Aorta (tissue), 5 donors: ENCODE measurements at places on chromosomes 5 and 9. TPM values are rescaled to one million over a fixed set of nuclear protein-coding genes. Genes with fewer than 3 reads are reported as not detected.
A peak's percentile ranks its signal among the peaks of the same experiment; 100 is the strongest.

PPP3R2 gene
- not detected for total RNA-seq

SPINK7 gene
- total RNA-seq = not detected

GCNT4 gene
- 5.6 TPM for total RNA-seq

F12 gene
- total RNA-seq = 0.23 TPM

- no peak overlapping the region for H3K27ac ChIP-seq
- no peaks in the 10 kb centered on the region for H3K27me3 ChIP-seq
- H3K36me3 ChIP-seq = no peaks in the 10 kb centered on the region
Measured at GRCh38 chr5:19855931-19856330, 132.1 kb downstream of the CDH18 start.

- H3K4me3 ChIP-seq = no peak overlapping the region
- no peak overlapping the region for H3K27ac ChIP-seq
- no peaks in the 10 kb centered on the region for H3K27me3 ChIP-seq
- H3K36me3 ChIP-seq = no peaks in the 10 kb centered on the region
- no peak for DNase-seq
- no peaks in the 10 kb centered on the region for H3K4me1 ChIP-seq
Measured at GRCh38 chr5:12023614-12024241, 119.5 kb upstream of the CTNND2 start.

DNA sequence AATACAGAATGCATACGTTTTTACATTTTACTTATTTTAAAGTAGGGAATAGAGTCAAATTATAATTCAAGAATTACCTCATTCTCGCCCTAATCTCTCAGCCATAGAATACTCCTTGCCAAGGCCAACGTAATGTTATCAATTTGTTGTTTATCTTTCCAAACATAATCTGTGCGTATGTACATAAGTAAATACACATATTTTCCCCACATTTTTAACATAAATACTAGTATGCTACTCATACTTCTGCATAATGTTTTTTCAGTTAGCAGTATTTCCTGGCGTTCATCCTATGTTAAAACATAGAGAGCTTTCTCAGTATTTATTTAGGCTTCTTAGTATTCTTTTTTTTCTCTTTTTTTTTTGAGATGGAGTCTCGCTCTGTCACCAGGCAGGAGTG, 28.8 kb downstream of the RBM27 start:
- H3K4me1 ChIP-seq = no peaks in the 10 kb centered on the region
- H3K27ac ChIP-seq = no peak overlapping the region
- H3K4me3 ChIP-seq = no peak overlapping the region
- no peak for DNase-seq

DNA sequence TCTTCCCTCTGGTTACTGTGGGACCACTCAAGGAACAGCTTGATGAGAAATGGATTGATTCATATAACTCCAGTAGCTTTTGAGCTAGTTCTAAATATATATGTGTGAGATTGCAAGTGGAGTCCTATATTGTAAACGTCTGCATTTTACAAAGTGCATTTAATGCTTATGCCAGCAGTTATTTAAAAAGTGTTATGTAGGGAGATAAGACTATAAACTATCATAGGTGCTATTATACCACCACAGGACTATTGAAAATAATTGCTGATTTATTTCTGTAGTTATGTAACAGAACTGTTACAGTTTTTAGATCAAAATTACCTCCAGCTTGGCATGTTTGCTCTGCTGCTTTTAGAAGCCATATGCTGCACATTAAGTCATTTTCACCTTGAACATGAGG, 36.2 kb downstream of the PTCD2 start:
- H3K27ac ChIP-seq = no peak overlapping the region
- no peaks in the 10 kb centered on the region for H3K27me3 ChIP-seq
- DNase-seq = no peak
- H3K4me1 ChIP-seq = no peaks in the 10 kb centered on the region
- H3K36me3 ChIP-seq = peaks cover 3% of the 10 kb centered on the region

DNA sequence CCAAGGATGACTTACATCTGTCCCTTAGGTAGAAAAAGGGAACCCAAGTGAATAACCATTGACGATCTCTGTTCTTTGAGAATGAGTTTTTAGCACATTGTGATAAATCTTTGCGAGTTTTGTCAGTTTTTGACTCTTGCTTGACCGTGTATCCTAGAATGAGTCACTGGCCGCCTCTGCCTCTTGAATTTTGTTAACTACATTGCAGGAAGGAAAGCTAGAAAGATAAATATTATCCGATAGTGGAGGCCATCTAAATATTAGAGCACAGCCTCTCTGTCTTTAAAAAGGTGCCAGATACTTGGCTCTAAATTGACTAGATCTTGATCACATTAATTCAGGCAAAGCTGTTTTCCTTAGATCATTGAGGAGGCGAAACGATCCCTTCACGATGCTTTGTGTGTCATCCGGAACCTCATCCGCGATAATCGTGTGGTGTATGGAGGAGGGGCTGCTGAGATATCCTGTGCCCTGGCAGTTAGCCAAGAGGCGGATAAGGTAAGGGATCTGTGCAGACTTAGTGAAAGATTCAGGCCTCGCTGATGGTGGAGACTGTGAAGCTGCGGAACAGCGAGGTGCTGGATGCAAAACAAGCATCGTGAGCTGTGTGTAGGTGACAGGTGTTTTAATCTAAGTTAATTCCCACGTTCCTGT, 12.2 kb downstream of the CCT5 start:
- DNase-seq = no peak
- no peaks in the 10 kb centered on the region for H3K27me3 ChIP-seq
- no peak overlapping the region for H3K4me3 ChIP-seq
- H3K4me1 ChIP-seq = no peaks in the 10 kb centered on the region

- peak within 1 kb of the TSS; percentile 89 for H3K4me3 ChIP-seq
- H3K27me3 ChIP-seq = no peaks in the 10 kb centered on the region
- H3K27ac ChIP-seq = peak within 1 kb of the TSS; percentile 51
- no peaks in the 10 kb centered on the region for H3K36me3 ChIP-seq
- no peaks in the 10 kb centered on the region for H3K4me1 ChIP-seq
Measured at GRCh38 chr5:134873987-134874830, at the start of gene TXNDC15. Gene TXNDC15, plus strand, starts transcription at chr5:134874371. Its CDS starts 57 bp downstream, at chr5:134874428.

DNA sequence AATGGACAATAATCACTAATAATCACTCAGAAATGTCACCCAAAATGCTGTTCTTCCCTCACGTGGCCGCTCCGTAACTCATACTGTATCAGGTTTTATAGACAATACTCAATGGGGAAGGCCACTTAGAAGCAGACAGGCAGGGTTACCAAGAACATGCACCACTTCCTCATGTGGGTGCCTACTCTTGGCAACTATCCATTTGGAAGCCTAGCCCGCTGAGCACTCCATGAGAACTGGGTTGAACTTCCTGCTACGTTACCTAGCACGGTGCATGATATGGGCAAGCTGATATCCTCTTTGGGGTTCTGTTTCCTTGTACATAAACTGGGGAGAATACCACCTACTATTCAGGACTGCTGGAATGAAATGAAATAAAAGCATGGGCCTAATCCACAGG, 14.3 kb downstream of the DAP start:
- H3K4me1 ChIP-seq = no peaks in the 10 kb centered on the region
- H3K27me3 ChIP-seq = no peaks in the 10 kb centered on the region
- H3K27ac ChIP-seq = no peak overlapping the region
- peaks cover 9% of the 10 kb centered on the region for H3K36me3 ChIP-seq
- no peak for DNase-seq
- H3K4me3 ChIP-seq = no peak overlapping the region

GRCh38 chr5:84036842-84037241, 316.2 kb upstream of the HAPLN1 start:
- no peaks in the 10 kb centered on the region for H3K36me3 ChIP-seq
- no peak overlapping the region for H3K27ac ChIP-seq
- no peak overlapping the region for H3K4me3 ChIP-seq
- peaks cover 2% of the 10 kb centered on the region for H3K4me1 ChIP-seq
- H3K27me3 ChIP-seq = no peaks in the 10 kb centered on the region

DNA sequence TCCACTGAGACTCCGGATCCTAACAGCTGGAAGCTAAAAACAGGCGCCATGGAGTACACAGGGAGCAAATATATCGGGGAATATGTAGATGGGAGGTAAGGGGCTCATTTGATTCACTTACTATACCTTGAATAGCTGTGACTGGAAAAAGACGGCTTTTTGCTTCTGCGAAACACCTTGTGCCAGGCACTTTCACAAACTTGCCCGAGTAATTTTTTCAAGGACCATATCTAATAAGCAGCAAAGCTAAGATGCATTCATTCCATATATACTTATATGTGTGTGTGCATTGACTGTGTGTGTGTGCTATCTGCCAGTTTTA, 178 bp downstream of the MORN5 start:
- H3K36me3 ChIP-seq = no peaks in the 10 kb centered on the region
- no peak overlapping the region for H3K4me3 ChIP-seq
- H3K27ac ChIP-seq = no peak overlapping the region
- no peaks in the 10 kb centered on the region for H3K27me3 ChIP-seq
- DNase-seq = no peak
- peaks cover 2% of the 10 kb centered on the region for H3K4me1 ChIP-seq

DNA sequence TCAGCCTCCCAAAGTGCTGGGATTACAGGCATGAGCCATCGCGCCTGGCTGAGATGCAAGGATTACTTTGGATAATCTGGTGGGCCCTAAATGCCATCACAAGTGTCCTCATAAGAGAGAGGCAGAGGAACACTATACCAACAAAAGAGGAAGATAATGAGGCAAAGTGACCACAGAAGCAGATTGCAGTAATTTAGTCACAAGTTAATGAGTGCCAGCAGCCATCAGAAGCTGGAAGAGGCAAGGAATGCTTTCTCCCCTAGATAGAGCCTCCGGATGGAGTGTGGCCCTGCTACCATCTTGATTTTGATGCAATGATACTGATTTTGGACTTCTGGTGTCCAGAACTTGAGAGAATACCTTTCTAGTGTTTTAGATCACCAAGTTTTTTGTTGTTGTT, 122.3 kb downstream of the SPATA31D1 start:
- no peak overlapping the region for H3K27ac ChIP-seq
- no peak for DNase-seq
- H3K27me3 ChIP-seq = no peaks in the 10 kb centered on the region

DNA sequence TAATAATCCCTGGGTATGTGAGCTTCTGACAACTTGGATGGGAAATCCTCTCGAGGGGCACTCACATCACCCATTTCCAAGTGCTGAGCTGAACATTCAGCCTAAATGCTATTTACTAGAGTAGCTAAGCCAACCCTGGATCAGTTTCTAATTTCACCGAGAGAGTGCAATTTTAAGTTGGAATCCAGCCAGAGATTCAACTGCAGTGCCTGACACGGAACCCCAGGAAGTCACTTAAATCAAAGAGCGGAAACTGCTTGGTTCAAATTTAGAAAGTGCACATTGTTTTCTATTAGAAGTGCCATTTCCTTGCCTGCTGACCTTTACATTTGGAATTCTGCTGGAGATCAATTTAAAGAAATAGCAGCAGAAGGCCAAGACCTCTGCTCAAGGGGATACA, 8.8 kb downstream of the SPRY4 start:
- DNase-seq = no peak
- no peak overlapping the region for H3K27ac ChIP-seq
- H3K4me3 ChIP-seq = no peak overlapping the region
- H3K27me3 ChIP-seq = no peaks in the 10 kb centered on the region
- H3K4me1 ChIP-seq = peaks cover 23% of the 10 kb centered on the region
- peaks cover 8% of the 10 kb centered on the region for H3K36me3 ChIP-seq

DNA sequence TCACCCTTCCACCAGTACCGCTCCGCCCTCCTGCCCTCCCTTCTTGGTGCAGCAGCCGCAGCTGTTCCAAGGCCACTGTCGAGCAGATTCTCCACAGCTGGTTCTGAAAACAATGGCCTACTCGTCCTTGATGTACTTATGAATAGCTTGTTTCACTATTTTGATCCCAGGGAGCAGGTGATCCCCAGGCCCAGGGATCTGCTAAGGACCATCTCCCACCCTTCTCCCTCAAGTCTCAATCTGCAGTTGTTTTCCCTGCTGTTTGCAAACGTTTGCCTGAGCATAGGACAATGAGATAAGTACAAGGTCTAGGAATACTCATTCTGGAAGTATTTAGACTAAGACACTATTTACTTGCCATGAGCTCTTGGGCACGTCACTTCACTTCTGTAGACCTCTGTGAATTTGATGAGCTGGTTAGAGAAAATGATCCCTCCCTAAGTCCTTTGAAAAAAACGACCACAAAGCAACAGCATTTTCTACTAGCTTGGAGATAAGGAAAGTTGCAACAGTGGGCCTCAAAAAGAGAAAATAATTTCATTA, 1.8 kb downstream of the LURAP1L start:
- H3K27me3 ChIP-seq = no peaks in the 10 kb centered on the region
- peak overlapping the region; percentile 82 for H3K4me3 ChIP-seq
- peak; percentile 91 for DNase-seq
- no peak overlapping the region for H3K27ac ChIP-seq

- H3K27me3 ChIP-seq = no peaks in the 10 kb centered on the region
- no peak overlapping the region for H3K4me3 ChIP-seq
- H3K36me3 ChIP-seq = no peaks in the 10 kb centered on the region
- no peak overlapping the region for H3K27ac ChIP-seq
- no peaks in the 10 kb centered on the region for H3K4me1 ChIP-seq
Measured at GRCh38 chr9:134059661-134060395, 8.0 kb downstream of the BRD3 start.

GRCh38 chr9:10873999-10874398, 261.2 kb upstream of the PTPRD start:
- H3K27ac ChIP-seq = no peak overlapping the region
- DNase-seq = no peak
- H3K4me1 ChIP-seq = no peaks in the 10 kb centered on the region
- no peak overlapping the region for H3K4me3 ChIP-seq
- H3K27me3 ChIP-seq = no peaks in the 10 kb centered on the region
